ENCODE measurements at places on chromosomes 7 and 10. TPM values are rescaled to one million over a fixed set of nuclear protein-coding genes. Genes with fewer than 3 reads are reported as not detected.

Gene EGFR
- 72.4 TPM for total RNA-seq

Gene PLCE1
- total RNA-seq, result 14.7 TPM

DNA sequence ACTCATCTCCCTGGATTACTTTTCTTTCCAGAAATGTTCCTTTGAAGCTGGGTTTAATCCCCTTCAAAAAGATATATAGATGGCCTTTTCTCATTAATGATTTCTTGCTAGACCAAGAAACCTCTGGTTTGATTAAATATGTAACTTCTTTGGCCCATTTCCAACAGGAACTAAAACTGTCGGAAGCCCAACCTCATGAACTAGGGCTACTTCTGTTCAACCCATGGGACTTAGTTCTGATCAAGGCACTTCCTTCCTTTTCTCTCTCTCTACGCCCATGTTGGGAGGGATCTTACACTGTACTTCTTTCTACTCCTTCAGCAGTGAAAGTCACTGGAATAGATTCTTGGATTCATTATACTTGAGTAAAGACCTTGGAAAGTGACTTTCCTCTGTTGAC, 83.6 kb downstream of the TMEM106B start:
- no peak overlapping the region for H3K4me3 ChIP-seq
- DNase-seq, result no peak
- H3K27me3 ChIP-seq, result peaks cover 1% of the 10 kb centered on the region

Gene TET1
- total RNA-seq, result 3.6 TPM

GRCh38 chr7:90693939-90694338, 97.8 kb downstream of the CDK14 start:
- H3K27me3 ChIP-seq, result no peaks in the 10 kb centered on the region
- H3K4me1 ChIP-seq, result no peaks in the 10 kb centered on the region
- H3K4me3 ChIP-seq, result no peak overlapping the region
- H3K27ac ChIP-seq, result no peak overlapping the region

Data from aorta (tissue), 5 donors.